ENCODE measurements at places on chromosomes 3 and 15.
A peak's percentile ranks its signal among the peaks of the same experiment; 100 is the strongest.

DNA sequence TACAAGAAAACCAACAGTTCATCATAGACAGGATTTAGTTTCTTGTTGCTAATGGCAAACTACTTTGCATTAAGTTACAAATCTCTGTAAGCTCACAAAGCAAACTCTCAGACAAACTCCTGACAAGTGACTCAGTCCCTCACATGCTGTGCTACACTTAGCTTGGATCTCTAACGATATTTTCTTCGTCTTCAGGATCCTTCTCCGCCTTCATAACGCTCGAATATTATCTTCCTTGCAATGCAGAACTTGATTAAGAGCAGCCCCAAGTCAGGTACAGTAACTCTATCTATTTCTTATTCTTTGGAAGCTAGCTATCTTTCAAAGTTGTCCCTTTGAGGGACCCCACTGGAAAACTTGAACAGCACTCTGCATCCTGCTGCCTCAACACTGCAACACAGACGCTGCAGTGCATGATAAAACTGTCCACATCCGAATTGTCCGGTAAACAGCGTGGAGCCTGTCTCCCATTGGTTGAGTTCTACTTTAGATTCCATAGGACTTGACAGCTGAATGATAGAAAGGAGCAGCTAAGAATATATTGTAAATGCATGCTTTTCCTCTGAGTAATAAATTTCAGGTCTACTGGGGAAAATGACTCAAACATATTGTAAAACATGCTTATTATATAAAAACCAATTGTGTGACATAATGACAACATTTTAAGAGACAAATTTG, 61.3 kb downstream of the UACA start:
- DNase-seq, result peak; percentile 89

- DNase-seq, result peak; percentile 71
Measured at GRCh38 chr15:31352911-31353811, 26.5 kb downstream of the KLF13 start.

DNA sequence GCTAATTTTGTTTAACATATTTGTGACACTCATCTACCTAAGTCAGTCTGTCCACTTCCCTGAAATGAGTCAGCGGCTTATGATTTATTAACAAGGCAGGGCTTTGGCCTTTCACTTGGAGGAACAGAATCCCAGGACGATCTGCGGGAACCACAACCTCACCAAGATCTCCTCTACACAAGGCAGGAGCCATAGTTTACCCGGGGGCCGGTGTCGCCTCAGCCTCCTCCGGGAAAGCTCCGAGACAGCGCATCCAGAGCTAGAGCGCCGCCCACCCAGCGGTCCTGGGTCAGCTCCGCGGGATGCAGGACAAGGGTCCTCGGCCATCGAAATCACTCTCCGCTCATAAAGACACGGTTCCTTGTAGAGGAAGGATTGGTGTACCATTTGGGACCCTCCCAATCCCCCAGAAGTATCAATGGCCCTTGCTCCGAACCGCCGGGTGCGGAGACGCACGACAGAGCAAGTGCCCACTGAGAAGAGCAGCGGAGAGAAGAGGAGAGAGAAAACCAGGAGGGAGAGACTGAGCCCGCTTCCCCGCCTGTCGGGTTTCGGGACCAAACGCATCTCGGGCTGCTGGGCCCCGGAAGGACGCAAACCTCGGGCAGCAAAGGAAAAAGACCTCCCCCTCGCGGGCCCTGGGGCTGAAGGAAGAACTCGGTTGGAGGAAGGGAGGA, 13.1 kb upstream of the ALCAM start:
- DNase-seq, result no peak

- peak; percentile 8 for DNase-seq
Measured at GRCh38 chr3:189630767-189631372, 319 bp upstream of the TP63 start.

GRCh38 chr3:124336067-124336656, 344.2 kb upstream of the ROPN1 start:
- no peak for DNase-seq

- no peak for DNase-seq
Measured at GRCh38 chr3:71614426-71614825, 30.9 kb upstream of the FOXP1 start.

- no peak for DNase-seq
Measured at GRCh38 chr15:70281811-70282307, 184.1 kb upstream of the TLE3 start.

- no peak for DNase-seq
Measured at GRCh38 chr15:63146684-63147083, 10.6 kb downstream of the RPS27L start.

DNA sequence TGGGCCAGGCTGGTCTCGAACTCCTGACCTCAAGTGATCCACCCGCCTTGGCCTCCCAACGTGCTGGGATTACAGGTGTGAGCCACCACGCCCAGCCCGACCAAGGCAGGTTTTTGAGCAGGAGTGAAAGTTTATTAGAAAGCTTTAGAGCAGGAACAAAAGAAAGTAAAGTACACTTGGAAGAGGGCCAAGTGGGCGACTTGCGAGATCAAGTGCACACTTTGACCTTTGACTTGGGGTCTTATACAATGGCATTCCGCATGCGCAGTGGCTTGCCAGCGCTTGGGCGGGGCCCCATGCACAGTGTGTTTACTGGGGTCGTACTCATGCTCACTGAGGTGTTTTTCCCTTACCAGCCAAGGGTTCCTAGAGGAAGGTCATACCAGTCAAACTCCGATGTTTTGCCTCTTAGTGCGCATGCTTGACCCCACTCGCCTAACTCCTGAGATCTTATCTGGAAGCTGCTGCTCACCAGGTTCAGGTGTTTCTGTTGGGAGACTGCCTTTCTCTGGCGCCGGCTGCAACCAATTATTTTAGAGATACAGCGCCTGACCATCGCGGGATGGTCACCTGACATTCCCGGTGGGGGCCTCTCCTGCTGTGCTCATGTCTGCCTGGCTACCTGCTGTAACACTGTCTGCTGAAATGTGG, 46.9 kb upstream of the FLNB start:
- DNase-seq, result no peak

DNA sequence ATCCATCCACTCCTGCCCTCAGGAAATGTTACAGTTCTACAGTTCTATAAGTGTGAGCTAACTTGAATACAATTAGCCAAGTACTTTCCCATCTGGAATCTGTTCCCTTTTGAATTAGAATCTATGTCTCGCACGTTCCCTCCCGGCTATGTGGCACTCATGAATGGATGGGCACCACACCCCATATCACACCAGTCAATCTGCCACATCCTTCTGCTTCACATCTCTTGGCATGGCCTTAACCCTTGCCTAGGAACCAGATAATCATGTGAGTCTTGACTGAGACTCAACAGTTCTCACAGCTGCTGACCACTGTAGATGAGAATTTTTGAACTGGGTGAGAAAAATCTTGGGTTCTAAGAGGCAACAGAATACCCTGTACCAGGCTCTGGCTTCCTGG, 180.2 kb downstream of the TNIK start:
- DNase-seq, result no peak

DNA sequence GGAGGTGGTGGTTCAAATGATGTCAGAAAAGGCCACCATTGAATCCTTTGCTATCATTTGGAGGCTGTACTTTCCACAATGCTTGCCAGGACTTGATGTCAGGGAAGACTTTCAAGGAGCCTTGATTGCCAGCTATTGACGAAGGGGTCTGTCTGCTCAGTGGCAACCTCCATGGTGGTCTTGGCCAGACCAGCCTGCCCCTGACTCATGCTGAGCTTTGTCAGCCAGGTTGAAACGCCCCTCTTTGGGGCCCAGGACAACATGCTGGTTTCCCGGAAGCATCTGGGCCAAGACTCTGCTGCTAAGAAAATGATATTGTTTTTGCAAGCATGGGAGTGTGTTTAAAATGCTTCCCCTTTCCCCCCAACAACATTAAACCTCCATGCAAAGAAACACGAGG, 26.7 kb downstream of the CGNL1 start:
- DNase-seq, result no peak

GRCh38 chr3:50171540-50172301, 16.6 kb downstream of the SEMA3F start:
- peak; percentile 72 for DNase-seq

- DNase-seq, result no peak
Measured at GRCh38 chr3:174253940-174254339, 605.2 kb upstream of the NAALADL2 start.

GRCh38 chr15:41958002-41958420, 14.3 kb downstream of the EHD4 start:
- no peak for DNase-seq

- no peak for DNase-seq
Measured at GRCh38 chr15:76073554-76073953, 13.8 kb downstream of the TMEM266 start.

DNA sequence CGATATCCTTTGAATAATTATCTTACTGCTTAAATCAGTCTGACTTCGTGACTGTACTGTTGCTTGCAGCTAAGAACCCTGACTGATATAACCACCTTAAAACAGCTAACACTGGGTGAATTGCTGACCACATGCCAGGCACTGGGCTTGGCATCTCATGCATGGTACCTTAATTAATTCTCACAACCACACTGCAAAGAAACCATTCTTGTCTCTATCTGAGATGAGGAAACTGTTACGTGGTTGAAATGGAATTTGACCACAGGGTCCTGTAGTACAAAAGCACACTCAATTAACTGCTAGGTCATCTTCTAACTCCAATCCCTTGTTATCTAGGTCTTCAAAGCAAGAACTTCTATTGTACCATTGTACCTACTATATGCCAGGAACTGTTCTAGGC, 92.7 kb upstream of the PRICKLE2 start:
- no peak for DNase-seq

GRCh38 chr15:81297603-81298575, 26.1 kb downstream of the STARD5 start:
- DNase-seq, result no peak

DNA sequence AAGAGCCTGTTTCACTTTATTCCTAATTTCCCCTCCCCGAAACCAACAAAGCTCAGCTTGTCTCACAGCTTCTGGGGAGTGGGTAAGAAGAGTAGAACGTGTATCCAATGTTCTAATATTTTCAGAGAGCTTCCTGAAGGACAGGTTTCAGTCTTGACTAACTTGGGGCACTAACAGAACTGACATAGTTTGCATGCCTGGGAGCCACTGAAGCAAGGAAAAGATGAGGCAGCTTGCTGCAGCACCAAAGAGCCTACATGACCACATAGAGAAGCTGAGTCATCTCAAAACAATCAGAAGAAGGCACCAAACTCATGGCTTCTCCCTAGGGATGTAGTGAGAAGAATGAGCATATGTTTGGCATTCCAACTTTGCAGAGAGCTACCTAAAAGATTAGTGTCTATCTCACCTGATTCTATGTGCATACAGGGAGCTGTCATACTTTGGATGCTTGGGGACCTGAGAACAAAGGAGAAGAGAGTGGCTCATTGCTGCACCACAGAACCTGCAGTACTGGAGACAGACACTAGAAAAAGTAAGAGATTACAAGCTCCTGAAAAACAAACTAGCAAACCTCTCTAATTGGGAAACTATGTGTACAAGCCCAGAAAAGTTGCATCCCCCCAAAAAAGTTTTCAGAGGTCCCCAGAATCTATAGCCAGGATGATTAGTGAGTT, 86.9 kb downstream of the DCLK3 start:
- no peak for DNase-seq

DNA sequence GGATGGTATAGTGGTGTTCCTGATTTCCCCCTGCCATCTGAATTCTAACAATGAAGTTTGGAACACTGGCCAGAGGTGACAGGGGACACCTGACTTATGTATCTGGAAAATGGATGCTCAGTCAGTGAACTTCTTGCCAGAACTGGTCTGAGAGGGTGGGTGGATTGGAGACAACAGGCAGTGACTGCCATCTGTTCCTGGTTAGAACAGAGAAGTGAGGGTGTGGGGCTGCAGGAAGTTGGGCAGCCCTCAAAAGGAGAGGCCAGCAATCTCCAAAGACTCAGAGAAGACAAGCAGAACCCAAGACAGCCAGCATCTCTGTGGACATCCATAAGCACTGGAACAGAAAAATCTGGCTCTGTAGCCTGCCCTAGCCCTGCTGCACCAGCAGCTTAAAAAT, 50.5 kb downstream of the ANP32A start:
- no peak for DNase-seq

DNA sequence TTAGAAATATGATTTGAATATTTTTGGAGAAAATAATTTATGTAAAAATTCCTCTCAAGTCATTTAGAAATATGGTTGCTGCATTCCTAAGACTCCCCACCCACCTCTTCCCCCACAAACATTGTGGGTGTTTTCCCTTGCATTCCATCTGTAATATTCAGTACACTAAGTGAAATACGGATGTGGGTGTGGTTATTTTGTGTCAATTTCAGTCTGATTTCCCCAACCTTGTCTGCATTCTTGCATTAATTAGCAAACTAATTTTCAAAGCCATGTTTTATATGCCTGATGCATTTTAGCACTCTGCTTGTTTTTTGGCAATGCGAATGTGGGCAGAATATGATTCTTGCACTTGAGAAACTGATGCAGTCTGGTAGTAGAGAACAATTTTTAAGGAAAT, 408.3 kb upstream of the RGMA start:
- DNase-seq, result no peak

DNA sequence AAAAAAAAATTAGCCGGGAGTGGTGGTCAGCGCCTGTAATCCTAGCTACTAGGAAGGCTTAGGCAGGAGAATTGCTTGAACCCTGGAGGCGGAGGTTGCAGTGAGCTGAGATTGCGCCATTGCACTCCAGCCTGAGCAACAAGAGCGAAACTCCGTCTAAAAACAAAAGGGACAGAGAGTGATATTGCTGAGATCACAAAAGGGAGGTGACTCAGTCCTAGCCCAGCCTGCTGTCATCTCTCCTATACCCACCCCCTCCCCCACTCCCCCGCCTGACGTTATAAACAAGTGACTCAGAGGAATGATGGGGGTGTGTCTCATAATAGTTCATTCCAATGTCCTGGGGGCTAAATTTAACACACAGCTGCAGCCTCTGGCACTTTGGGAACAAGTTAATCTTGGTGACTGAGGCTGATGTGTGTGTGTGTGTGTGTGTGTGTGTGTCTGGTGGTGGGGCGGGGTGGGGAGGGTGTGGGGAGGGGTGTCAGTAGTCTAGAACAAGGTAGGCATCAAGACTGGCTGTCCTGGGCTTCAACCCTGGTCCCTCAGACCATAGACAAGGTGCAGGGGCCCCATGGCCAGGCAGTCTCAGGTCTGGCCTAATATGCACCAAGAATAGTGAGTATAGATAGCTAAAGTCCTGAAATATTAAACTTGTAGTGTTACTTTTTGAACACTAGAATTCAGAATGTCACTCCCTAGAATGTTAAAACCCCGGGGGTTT, 1.3 kb upstream of the KLHL40 start:
- DNase-seq, result peak; percentile 81

DNA sequence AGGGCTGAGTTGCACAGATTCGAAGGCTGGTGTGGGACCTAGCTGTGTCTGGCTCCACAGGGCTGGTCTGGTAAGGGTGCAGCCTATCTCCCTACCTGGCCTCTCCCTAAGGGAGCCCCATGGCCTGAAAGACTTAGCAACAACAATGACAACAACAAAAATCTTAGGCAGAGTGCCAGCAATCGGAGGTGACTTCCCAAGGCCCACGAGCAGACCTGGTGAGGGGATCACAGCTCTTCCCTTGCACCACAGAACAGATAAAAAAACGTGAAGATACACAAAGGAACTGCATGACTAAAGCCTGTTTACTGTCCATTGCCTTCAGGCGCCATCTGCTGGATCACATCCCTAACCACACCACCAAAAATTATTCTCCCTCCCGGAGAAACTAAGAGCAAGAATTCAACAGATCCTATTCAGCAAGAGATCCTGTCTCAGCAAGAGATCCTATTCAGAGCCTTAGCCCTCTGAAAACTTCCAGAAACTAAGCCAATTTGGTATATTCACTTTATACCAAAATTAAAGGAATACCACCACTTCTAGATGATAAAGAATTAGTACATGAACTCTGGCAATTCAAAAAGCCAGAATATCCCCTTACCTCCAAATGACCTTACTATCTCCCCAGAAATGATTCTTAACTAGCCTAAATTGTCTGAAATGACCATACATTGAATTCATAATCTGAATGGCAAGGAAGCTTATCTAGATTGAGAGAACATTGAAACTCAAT, 24.1 kb upstream of the OR5K4 start:
- DNase-seq, result peak; percentile 31
